ENCODE measurements at places on chromosomes 16 and 17.

DNA sequence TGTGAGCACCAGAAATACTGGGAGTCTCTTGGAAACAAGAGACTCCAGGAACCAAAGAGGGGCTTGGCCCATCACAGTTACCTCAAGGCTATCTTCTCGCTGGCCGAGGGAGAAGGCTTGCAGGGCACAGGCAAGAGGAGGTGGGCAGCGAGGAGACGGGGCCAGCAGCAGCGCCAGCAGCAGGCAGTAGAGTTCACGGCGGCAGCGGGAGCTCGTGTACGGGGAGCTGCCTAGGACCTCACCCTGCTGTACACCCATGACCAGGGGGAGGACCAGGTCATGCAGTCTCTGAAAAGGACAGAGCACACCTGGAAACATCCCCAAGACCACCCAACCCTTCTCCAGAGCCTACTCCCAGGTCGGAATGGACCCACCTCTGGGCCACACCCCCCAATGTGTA is 30.8 kb downstream of the PELP1 start:
- DNase-seq = no peak

- no peak for DNase-seq
Observed at GRCh38 chr17:82064433-82065192, 991 bp downstream of the DUS1L start.

DNA sequence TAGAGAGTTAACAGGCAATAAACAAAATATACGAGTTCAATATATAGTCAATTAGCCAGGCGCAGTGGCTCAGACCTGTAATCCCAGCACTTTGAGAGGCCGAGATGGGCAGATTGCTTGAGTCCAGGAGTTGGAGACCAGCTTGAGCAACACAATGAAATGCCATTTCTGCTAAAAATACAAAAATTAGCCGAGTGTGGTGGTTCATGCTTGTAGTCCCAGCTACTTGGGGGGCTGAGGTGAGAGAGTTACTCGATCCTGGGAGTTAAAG is 69.8 kb upstream of the TOB1 start:
- DNase-seq = no peak

DNA sequence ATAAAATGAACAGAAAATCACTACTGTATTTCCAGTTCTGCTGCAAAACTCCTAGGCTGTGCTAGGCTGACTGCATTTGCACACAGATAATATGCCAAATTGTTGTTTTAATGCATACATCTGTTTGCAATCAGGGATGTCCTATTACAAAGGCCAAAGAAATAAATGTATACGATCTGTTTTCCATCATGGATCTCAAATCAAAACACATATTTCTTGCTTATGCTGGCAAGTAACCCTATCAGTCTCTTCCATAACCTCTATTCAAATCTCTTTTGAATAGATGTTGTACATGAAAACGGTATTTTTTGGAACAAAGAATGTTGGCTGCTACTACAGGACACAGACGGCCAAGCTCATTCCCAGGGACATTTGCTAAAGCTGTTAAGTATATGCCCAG is 56.6 kb downstream of the DUSP14 start:
- no peak for DNase-seq

DNA sequence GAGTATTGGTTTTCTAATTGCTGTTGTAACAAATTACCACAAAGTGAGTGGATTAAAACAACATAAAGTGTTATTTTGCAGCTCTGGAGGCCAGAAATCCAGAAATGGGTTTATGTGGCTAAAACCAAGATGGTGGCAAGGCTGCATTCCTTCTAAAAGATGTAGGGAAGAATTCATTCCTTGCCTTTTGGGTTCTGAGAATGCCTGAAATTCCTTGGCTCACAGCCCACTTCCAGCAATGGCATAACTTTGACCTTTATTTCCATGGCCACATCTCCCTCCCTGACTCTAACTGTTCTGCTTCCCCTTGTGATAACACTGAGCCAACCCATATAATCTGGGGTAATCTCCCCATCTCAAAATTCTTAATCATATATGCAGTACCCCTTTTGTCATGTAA is 269.6 kb upstream of the RPL38 start:
- no peak for DNase-seq

GRCh38 chr17:37233036-37233435 is 142.7 kb upstream of the C17orf78 start:
- no peak for DNase-seq

DNA sequence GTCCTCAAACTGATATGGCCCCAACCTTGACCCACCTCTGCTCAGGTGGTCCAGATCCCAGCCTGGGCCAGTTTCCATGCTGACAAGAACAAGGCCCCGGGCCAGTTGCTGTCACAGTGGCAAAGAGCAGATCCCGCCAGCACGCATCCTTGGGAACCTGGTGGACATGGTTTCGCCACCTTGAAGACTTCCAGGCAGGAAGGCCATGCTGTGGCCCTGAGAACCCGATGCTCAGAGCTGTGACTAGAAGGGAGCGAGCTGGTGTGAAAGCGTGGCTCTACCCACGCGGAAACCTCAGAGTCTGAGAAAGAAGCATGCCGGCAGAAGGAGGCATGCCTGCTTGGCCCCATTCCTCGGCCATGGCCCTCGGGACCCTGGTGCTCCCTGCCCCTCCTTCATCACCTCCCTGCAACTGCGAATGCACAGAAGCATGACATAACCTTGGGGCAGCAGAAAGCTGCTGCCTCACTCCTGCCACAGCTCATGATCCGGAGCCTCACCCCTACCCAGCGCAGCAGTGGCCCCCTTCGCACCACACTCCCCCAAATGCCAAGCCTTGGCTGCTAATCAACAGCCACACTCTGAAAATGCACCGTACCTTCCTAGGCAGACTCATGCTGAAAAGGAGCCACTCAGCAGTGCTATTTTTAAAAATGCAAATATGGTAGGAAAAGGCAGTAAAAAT is 33.2 kb downstream of the UBE2O start:
- no peak for DNase-seq

DNA sequence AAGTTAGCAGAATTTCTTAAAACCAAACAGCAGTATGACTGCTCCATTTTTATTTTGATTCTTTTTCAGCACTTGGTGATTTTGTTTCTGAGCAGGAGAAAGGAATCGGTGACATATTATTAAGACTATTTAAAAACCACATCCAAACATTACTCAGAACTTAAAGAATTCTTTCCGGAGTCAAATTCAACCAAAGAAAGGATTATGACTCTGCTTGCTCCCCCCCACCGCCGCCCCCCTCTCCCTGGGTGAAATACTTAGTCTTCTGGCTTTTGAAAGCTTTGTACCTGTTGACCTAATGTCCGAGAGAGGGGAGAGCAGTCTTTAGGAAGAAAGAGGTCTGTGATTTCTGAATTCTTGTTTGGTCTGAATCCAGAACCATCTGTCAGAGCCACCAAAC is 17.9 kb upstream of the COL1A1 start:
- no peak for DNase-seq

GRCh38 chr16:51701025-51701424 is 550.0 kb upstream of the SALL1 start:
- no peak for DNase-seq

DNA sequence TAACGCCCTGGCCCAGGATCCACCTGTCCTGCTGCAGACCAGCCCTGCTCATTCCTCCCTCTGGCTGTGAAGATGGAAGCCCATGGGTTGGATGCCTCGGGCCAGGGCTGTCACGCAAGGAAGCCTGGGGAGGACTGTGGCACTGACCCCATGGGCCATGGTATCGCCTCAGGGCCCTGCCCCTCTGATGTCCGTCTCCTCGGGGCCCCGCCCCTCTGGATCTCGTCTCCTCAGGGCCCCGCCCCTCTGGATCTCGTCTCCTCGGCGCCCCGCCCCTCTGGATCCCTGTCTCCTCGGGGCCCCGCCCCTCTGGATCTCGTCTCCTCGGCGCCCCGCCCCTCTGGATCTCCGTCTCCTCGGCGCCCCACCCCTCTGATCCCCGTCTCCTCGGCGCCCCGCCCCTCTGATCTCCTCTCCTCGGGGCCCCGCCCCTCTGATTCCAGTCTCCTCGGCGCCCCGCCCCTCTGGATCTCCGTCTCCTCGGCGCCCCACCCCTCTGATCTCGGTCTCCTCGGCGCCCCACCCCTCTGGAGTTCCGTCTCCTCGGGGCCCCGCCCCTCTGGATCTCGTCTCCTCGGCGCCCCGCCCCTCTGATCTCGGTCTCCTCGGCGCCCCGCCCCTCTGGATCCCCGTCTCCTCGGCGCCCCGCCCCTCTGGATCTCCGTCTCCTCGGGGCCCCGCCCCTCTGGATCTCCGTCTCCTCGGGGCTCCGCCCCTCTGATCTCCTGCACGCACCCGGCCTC is 24.0 kb downstream of the METRNL start:
- DNase-seq = no peak

DNA sequence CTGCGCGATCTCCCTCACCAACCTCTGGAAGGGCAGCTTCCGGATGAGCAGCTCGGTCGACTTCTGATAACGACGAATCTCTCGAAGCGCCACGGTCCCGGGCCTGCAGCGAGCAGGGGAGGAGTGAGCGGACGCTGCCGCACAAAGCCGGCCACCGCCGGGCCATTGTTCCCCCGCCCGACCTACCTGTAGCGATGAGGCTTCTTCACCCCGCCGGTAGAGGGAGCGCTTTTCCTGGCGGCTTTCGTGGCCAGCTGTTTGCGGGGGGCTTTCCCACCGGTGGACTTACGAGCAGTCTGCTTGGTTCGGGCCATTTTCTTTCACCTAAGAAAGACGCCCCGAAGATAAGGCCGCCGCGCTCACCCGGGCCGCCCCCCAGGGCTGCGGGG is 5.8 kb upstream of the UNK start:
- no peak for DNase-seq

DNA sequence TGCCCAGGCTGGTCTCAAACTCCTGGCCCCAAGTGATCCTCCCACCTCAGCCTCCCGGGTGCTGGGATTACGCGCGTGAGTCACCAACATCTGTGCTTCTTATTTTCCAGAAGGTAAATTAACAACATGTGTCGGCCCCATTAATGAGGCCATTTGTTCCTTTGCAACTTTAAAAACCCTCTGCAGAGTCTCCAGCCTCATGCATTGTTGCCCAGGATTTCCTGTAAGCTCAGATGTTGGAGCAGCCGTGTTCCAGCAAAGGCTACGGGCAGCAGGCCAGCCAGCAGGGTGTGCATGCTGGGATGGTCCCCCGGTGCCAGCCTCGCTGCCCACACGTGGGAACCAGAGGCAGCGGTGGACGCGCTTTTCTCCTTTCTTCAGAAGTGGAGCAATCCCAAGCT is 19.1 kb upstream of the HEXD start:
- DNase-seq = no peak

Data from stimulated activated naive B cell treated with anti-CD40 and anti-IgM and Interleukin-4, amounts not matched to agents 10 μg/mL and 1 μg/mL and 100 μg/mL, for 72 hours (primary cell).